ENCODE measurements at places on chromosomes 2 and 18. TPM values are rescaled to one million over a fixed set of nuclear protein-coding genes. Genes with fewer than 3 reads are reported as not detected.

GRCh38 chr18:40789286-40789685 lies 1165.7 kb upstream of the PIK3C3 start:
- no peak for DNase-seq

DNA sequence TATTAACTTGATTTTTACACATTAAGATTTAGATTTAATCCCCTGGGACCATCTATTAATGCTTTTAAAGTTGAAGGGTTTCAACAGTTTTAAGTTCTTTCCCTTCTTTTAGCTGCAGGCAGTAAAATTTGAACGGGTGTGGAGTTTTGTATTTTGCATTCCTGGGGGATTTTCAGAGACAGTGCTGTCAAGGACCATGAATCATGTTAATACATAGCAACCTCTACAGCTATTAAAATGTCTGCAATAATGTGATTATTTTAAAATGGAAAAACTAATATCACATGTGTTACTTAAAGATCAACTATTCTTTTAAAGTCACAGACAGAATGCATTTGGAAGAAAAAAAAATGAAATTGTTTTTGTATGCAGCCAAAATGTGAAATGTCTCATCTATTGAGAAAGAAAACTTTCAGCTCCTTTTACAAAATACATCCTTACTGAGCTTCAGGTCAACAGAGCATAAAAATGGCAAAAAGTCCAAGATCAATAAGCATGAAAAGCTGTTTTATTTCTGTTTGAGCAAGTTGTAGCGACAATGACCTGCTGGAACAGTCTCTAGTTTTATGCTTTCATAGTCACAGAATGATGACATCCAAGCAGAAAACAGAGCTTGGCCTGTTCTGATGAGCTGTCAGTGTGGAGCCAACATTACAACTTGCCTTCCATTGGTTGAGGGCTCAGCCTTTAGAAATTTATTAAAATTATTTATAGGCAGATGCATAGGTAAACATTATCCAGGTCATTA lies 21.6 kb upstream of the ZNF521 start:
- DNase-seq = no peak

DNA sequence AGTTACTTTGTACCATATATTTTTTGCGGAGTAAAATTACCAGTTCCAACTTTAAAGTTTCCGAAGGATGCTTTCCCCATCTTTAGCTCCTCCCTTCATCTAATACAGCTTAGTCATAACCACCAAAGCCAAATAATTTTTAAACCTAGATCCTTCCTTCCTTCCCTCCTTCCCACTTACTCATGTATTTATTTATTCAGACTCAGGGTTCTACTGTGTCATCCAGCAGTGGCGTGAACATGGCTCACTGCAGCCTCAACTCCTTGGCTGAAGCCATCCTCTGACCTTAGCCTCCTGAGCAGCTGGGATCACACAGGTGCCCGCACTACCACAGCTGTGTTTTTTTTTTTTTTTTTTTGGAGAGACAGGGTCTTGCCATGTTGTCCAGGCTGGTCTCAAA lies 4.4 kb downstream of the LPIN2 start:
- no peak for DNase-seq

GRCh38 chr2:121255358-121255757 lies 29.6 kb downstream of the TFCP2L1 start:
- DNase-seq = no peak

FAP gene
- not detected for total RNA-seq

ASTL gene
- 3.0 TPM for total RNA-seq

Data from activated T-cell treated with anti-CD3 and anti-CD28 coated beads, Interleukin-2, amount 50 U/mL, for 4 hours (primary cell).